ENCODE measurements at places on chromosomes 7 and 10.
A peak's percentile ranks its signal among the peaks of the same experiment; 100 is the strongest.

GRCh38 chr10:103281753-103282152 is 4.8 kb downstream of the INA start:
- DNase-seq: no peak

DNA sequence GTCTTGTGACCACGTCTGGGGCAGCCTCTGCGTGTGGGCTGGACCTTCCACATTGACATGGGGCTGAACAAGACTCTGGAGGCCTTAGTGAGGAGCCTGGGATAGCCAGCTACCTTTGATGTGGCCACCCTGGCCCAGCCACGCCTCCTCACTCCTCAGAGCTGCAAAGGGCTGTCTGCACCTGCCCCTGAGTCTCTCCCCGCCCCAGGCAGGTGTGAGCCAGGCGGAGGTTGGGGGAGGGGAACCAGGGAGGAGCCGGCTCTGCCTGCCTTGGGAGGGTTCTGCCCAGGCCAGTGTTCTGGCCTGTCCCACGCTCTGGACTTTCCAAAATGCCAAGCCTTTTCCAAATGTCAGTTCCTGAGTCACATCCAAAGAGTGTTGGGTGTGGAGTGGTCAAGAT is 72.2 kb downstream of the GTF2IRD1 start:
- DNase-seq: no peak

DNA sequence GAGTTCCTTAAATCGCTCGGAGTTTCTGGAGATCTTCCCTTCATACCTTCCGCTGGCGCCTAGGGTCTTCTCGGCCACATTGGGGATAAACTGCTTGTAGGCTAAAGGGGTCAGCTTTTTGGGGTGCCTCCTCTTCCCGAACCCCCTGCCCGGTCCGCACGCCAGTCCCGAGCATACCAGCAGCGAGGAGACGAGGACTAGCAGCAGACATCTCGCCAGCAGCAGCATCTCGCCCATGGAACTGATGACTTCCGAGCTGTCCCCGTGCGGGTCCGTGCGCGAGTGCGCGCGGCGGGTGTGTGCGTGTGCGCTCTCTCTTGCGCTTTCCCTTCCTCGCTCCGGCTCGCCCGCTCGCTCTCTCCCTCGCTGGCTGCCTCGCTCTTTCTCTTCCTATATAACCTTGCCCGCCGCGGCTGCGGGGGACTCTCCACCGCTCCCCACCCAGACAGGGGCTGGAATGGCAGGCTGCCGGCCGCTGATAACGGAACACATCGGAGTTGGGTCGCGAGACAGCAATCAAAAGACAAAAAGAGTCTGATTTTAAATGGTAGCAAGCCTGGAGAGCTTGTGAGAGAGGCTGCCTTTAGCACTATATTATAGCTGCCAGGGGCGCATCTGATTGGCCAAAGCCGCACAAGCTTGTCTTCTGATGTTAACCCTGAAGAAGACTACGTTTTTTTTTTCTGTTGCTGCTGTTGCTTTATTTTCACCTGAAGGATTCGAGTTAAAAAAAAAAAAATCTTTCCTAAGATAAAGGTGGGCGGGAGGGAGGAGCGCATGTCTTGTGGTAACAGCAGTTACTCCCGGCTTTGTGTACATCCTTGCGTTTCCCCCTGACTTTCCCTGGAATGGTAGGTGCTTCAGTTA is at the start of gene SHH:
Gene SHH (minus strand): TSS at position 569 of the 867 bp plus-strand sequence. CDS start 341 bp downstream, at position 228.
- no peak for DNase-seq

DNA sequence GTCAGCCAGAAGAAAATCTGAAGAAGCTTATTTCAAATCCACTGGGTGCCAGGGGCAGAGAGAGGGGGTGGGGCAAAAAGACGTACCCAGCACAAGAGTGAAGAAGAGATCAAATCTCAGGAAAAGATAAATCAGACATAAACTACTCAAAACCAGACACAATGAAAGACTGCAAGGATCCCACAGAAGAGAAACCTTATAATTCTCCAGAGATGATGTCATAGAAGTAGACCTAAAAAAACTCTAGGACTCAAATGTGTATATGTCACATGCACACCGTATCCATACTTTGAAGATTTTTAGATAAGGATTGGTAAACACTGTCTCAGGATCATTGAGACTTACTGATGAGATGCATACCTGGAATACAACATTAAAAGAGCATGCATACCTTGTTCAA is 98.5 kb upstream of the PIK3CG start:
- no peak for DNase-seq

DNA sequence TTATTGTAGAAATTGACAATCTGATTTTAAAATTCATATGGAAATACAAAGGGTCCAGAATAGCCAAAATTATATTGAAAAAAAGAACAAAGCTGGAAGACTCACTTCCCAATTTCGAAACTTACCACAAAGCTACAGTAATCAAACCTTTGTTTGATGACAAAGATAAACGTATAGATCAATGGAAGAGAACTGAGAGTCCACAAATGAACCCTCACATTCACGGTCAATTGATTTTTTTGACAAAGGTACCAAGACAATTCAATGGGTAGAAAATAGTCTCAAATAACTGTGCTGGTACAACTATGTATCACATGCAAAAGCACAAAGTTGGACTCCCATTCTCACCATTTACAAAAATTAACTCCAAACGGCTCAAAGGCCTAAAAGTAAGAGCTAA is 8.7 kb downstream of the KPNA7 start:
- DNase-seq: no peak

DNA sequence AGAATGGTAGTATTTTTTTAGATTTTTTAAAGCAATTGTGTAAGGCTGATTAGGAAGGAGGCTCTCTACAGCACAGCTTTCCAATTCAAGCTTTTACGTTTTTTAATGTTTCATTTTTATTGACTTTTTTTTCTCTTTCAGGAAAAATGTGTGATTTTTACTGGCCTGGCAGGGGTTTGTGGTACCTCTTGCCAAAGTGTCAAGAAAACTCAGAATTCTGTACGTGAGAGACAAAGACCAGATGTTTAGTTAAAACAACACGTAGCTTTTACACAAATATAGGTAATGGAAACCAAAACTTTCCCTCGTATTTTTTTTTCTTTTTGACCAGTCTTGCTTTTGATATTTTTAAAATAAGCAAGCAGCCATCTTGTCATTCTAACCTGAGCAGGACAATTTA is 6.0 kb upstream of the NPVF start:
- no peak for DNase-seq

GRCh38 chr10:46540412-46541016 is 15.9 kb downstream of the GPRIN2 start:
- DNase-seq: no peak

DNA sequence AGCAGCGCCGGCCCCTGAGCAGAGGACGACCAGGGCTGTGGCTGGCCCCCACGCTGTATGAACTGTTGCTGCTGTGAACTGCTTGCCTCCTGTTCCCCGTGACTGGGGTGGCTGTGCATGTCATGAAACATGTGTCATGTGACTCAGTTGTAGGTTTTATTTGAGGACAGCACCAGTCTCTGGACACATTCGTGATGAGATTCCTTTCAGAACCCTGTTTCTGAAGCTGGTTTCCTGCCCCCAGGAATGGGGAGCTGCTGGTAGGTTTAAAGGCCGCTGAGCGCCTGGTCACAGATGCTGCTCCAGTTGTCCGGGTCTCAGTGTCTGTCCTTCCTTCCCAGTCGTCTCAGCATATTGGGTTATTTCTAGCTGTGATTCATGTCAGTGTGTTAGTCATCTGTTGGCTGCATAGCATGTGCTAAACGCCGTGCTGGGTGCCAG is 79.1 kb upstream of the PPIF start:
- DNase-seq: no peak

GRCh38 chr10:92328993-92329392 is 38.0 kb downstream of the MARCHF5 start:
- no peak for DNase-seq

- no peak for DNase-seq
These were observed 1081.5 kb upstream of the C7orf33 start for GRCh38 chr7:147509035-147509501.

DNA sequence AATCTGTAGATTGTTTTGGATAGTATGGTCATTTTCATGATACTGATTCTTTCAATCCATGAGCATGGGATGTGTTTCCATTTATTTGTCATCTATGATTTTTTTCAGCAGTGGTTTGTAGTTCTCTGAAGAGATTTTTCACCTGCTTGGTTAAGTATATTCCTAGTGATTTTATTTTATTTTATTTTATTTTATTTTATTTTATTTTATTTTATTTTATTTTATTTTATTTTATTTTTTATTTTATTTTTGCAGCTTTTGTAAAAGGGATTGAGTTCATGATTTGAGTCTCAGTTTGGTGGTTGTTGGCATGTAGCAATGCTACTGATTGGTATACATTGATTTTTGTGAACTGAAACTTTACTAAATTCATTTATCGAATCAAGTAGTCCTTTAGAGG is 404.2 kb downstream of the SDK1 start:
- no peak for DNase-seq

GRCh38 chr7:117094457-117094856 is 141.2 kb downstream of the ST7 start:
- DNase-seq: no peak

DNA sequence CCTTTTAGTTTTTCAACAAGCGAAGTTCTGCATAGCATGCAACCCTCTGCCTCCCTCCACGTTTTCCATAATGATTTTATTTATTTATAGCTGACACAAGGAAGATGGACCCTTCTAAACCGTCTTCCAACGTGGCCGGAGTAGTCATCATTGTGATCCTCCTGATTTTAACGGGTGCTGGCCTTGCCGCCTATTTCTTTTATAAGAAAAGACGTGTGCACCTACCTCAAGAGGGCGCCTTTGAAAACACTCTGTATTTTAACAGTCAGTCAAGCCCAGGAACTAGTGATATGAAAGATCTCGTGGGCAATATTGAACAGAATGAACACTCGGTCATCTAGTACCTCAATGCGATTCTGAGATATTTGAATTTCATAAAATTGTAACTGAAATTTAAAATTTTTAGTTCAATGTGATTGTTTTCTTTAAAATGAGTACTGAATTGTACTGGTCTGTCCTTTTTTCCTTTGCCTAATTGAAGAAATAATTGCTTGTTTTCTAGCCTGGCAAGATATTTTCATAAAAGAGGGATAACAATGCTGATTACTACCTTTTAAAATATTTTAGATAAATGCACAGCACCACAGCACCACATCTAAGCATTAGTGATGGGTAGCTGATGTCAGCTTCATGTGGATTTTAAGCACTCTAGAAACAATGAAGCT is 41.5 kb upstream of the SLC39A12 start:
- DNase-seq: peak; percentile 0

GRCh38 chr10:31723106-31723750 is 205.4 kb downstream of the ARHGAP12 start:
- DNase-seq: no peak

DNA sequence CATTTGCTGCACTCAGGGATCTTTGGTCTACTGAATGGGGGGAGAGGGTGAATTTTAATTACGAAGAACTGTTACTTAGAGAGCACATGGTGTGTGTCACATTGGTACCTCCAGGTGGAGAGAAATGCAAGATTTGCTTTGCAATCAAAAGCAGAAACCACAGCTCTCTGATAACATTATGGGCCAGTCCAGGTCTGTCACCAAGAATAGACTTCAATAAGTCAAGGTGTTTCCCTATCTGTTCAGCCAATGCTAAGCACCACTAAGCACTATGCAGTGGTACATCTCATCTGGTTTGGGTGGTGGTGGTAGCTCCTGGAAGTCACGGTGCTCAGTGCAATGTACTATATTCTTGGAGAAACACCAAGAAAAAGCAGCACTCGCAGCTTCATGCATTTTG is 119.6 kb upstream of the AFAP1L2 start:
- no peak for DNase-seq

GRCh38 chr7:139731802-139732470 is 45.9 kb downstream of the HIPK2 start:
- DNase-seq: no peak

GRCh38 chr7:129951226-129952085 is 1.3 kb downstream of the UBE2H start:
- no peak for DNase-seq

GRCh38 chr10:22325272-22326144 is 4.6 kb downstream of the BMI1 start:
- peak; percentile 33 for DNase-seq

- DNase-seq: no peak
These were observed 33.0 kb downstream of the JAKMIP3 start for GRCh38 chr10:132098539-132099388.

GRCh38 chr10:110863361-110863760 is 8.4 kb upstream of the PDCD4 start:
- no peak for DNase-seq

DNA sequence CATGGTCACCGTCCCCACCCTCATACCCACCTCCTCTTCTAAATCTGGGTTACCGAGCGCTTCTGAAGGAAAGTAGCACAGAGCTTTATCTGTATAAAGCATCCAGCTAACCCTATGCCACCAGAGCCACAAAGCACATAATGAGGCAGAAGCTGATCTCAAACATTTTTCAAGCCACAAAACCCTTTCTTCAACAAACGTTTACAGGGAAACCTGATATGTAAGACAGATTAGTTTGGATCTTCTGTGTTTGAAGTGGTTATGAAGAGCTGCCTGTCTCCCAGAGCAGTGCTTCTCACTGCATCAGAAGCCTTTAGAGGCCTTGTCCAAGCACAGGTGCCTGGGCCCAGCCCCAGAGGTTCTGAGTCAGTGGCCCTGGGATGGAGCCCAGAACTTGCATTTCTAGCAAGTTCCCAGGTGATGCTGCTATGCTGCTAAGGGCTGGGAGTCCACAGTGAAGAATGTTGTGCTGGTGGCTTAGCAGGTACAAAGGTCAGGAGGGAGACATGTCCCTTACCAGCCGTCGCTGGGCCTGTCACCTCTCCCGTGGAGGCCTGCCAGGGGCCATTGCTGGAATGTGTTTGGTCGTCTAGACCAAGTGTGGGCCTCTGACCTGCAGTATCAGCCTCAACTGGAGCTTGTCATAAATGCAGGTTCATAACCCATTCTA is 90.4 kb downstream of the TAF3 start:
- no peak for DNase-seq

GRCh38 chr7:44290252-44290620 is 35.2 kb downstream of the CAMK2B start:
- no peak for DNase-seq

GRCh38 chr10:113399065-113399464 is 153.8 kb upstream of the HABP2 start:
- no peak for DNase-seq

DNA sequence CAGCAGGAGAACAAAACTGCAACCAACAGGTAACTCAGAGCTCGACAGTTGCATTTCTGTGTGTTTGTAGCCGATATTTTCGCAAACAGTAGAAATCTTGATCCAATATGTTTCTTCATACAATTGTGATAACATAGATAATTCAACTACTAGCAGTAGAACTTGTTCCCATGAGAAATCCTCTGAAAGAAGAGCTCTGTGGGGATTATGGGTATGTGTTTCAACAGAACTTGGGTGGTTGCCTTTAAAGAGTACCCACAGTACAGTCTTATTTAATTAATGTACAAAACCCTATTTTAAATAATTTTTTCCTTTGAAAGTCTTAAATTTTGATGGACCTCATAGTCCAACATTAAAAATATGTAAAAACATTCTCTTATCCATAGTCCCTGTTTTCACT is 266.1 kb downstream of the PARD3 start:
- DNase-seq: no peak
